ENCODE measurements at places on chromosomes 5 and 9.

- DNase-seq: no peak
These were observed 128.1 kb downstream of the ACTL7B start for GRCh38 chr9:108727580-108728111.

- DNase-seq: no peak
These were observed 106.1 kb upstream of the PHYKPL start for GRCh38 chr5:178338750-178339144.

DNA sequence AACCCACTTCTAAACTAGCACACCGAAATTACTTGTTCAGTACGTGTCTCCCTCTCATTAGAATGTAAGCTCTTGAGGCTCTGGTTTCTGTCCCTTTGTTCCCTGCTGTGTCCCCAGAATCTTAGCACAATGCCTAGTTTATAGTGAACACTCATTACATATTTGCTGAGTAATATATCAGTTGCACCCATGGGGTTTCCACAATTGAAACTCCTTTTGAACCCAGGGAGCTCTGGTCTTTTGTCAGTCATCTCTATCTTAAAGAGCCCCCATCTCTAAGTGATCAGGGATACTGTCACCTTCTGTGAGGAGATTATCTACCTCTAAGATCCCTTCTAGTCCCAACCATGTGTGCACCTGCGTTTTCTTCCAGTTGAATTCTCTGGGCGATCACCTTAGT is 12.8 kb downstream of the CAMK4 start:
- DNase-seq: no peak

DNA sequence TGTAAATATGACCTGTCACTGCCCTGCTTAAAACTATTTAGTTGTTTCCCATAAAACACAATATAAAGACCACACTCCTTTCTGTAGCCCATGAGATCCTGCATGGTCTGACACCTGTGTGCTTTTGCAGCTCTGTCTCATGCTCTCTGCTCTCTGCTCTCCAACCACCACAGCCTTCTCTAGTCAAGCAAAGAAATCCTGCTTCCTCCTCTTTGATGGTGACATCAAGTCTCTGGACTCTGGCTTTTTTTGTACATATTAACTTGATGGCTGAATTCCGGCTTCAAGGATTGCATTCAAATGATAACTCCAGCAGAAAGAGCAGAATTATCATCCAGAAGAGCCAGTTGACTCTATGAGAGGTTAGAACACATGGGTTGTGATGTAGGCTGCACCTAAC is 58.2 kb downstream of the CHSY3 start:
- no peak for DNase-seq

DNA sequence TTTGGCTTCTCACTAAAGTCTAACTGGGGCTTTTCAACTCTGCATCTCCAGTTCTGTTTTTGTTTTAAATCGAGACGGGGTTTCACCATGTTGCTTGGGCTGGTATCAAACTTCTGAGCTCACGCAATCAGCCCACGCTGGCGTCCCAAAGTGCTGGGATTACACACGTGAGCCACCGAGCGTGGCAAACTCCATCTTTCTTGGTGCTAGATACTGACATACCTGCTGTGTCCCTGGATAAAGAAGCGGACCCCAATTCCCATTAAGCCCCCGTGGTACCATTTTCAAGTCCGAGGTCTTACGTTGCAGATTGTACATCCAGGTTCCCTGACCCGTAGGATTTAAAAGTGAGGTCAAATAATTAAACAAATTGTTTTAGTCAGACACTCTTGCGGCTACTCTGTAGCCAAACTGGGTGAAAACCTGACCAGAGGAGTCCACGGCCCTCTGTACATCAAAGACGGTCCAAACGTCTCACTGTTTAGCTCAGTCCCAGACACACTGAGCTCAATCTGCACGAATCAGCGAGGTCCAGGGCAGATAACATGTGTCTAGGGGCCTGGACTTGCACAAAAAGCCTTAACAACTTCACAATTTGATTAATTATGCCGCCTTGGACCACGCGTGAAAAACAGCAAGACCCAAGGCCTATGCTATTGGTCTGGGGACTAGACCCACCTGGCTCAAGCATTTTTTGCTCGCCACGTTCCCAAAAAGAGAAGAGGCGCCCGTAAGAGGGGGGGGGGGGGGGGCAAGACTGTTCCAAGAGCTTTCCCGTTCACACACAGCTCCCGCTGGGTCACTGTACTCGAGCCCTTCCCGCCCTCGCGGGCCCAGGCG is 727 bp upstream of the DNAJA1 start:
- no peak for DNase-seq

DNA sequence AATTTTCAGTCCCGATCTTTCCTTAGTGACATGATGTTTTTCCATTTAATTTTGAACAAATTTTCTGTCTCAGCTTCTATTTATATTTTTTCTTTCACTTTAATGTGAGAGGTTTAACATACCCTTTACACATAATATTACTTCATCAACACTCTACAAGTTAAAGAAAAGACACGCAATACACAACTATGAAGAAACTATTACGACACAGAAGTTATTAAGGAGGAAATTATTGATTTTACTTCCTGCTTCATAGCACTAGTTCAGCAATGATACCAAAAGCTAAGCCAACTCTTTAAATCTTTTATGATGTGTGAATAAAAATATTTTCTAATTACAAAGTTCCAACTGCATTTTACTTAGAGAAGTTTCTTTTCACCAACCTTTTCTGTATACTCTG is 432.3 kb upstream of the DAB2 start:
- no peak for DNase-seq

DNA sequence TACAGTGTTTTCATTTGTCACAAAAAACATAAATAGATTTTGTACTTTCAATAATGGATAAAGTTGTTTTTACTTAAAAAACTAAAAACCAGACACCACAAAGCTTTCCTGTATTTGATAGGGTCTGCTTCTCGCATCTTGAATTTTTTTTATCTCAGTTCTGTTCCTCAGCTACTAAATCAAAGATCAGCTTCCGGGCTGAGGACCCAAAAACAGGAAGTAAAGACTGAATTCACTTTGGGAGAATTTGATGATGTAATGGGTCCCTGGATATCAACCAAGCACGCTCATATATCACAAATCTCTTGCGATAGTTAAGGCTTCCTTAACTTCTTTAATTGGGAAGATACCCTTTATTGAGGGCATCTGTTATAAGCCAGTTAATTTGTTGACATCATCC is 24.1 kb downstream of the ITK start:
- DNase-seq: no peak

Measured in CD8-positive, alpha-beta memory T cell (primary cell).